Germinal center (tissue), 1 donor: ENCODE measurements at places on chromosomes 12 and 14.

GRCh38 chr14:104770851-104771272, 17.9 kb downstream of the SIVA1 start:
- DNase-seq = no peak

- DNase-seq = no peak
Observed at GRCh38 chr14:98931911-98932310, 340.1 kb downstream of the BCL11B start.

DNA sequence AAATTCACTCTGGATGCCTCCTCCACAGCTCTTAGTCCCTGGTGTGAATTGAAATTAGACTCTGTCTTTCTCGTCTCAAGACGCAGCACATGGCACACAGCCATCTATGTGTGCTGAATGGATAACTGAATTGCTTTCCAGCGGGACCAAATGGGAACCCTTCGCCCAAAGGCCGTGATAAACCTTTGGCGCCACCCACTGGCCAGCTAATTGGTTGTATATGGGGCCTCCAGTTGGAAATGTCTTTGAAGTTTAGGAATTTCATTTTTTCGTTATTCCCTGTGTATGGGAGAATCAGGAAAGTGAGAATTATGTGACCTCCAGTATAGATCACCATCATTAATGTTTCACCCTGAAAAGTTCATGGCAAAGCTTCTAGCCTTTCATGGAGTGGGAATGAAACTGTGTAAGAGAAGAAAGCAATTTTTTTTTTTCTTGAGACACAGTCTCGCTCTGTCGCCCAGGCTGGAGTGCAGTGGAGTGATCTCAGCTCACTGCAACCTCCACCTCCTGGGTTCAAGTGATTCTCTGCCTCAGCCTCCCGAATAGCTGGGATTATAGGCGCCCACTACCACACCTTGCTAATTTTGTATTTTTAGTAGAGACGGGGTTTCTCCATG, 9.8 kb upstream of the HSP90AA1 start:
- DNase-seq = peak; percentile 56

DNA sequence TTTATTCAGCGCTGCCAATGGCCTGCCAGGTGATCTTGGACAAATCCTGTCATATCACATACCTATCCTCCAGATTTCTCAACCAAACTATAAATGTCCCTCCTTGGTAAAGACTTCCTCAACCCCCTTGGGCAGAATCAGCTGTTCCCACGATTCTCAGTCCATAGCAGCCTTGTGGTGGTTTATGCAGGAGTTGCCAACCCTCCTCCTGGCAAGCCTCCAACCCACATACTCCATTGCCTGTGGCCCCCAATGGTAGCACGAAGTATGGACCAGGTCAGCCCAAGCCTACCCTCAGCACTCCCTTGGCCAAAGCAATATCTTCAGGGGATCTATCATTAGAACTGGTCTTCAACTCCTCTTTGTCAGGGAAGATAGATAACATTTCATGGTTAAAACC, 27.0 kb downstream of the FBLN5 start:
- no peak for DNase-seq

GRCh38 chr12:18990856-18991255, 138.7 kb upstream of the PLEKHA5 start:
- no peak for DNase-seq

DNA sequence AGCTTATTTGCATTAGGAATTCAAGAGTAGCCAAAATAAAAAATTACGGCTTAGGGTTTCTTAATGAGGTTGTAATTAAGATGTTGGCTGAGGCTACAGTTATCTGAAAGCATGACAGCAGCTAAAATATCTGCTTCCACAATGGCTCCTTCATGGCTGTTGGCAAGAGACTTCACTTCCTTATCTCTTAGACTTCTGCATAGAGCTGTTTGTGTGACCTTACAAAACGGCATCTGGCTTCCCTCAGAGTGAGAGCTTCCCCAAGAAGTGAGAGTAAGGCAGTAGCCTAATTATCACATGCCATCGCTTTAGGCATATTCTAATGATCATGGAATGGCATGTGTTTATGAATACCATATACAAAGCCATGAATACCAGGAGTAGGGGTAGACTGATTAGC, 57.6 kb downstream of the CCDC59 start:
- DNase-seq = no peak

- DNase-seq = no peak
Observed at GRCh38 chr14:103538291-103539055, 9.5 kb downstream of the TRMT61A start.

DNA sequence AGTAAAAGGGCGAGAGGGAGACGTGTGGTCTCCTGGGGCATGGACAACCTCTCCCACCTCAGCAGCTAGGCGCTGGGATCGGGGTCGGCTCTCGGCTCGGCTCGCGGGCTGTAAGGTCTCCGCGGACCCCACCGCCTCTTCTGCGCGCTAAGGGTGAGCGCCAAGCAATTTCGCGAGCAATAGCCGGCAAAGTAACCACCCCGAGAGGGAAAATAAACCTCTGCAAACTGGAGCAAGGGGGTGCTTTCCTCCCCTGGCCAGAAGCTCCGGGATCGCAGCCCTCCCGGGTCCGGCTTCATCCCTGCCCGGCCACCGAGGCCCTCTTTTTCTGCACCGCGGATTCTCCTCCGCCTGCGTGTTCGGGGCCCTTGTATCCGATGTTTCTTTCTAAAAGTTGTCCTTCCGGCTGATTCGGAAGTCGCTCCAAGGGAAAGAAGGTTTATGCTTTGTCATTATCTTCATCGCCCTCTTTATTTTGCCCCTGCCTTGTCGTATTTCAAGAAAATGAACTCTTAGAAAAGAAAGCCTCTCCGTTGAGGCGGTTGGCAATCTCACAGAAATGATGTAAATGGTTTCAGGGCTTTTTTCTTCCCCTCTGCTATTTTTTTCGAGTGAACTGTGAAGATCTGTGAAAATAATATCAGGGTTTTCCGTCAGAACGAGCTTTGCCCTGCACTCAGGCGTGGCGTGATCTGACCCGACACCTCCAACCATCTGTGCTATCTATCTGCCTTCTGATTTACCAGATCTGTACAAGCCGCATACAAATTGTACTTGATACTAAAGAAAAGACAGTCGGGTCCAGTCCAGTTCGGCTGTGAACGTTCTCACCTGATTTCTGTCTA, 1.7 kb upstream of the SIX6 start:
- no peak for DNase-seq

- no peak for DNase-seq
Observed at GRCh38 chr12:19447386-19447785, 8.1 kb downstream of the AEBP2 start.

DNA sequence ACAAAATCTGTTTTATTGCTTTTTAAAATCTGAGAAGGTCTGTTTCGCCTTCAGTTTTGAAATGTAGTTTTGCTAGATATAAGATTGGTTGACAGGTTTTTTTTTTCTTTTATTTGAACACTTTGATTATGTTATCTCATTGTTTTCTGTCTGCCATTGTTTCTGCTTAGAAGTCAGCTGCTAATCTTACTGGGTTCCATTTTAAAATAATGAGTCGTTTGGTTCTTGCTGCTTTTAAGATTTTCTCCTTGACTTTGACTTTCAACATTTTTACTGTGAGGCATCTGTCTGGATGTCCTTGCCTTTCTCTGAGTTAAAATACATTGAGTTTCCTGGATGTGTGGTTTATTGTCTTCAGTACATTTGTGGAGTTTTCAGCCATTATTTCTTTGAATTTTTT, 56.7 kb downstream of the ADIPOR2 start:
- DNase-seq = no peak

DNA sequence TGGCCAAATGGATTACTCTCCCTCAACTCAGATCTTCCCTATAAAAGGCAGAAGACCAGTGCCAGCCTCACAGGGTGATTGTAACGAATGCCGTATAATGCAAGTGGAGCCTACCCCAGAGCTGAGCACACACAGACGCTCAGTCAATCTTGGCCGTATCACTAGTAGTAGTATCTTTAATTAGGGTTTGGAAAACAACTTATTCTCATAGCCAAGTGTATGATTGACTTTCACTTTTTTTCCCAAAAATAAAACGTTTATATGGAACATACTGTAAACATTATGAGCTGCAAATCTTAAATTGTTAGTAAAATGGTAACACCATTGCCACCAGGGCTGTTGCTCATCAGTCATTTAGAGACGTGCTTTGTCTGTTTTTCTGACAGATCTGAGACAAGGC, 30.4 kb downstream of the PLEKHG7 start:
- no peak for DNase-seq

DNA sequence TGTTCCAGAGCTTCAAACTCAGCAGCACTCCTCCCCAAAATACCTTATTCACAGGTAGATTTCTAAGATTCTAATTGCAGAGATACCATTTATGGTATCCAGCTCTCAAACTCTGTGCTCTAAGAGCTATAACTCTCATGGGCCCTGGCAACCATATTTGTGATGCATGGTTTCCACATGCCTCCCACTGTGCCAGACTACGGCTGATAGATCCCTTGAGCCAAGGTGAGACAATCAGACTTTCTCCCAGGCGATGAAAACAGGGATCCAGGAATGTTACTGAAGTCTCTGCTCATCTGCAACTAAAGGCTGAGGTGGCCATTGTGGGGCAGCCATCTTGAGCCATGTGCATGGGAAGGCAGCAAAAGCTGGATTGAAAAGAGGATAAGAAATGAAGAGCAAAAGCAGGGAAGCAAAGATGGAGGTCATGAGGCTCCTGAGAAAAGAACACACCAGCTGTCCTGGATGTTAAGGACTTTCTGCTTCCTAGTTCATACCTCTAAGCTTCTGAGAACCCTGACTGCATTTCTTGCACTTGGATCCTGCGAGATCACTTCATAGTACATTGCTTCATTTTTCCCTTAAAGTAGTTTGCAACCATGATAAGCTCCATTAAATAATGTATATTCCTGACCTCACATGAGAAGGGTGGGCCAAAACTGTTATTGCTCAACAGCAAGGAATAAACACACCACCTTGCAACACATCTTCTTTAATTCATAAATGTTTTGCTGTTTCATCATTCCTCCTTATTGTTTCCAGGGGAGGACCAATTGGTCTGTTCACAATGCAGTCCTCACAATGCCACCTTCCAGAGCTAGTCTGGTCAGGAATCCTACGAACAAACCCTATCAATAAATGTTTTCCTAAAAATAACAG, 5.4 kb downstream of the EGLN3 start:
- no peak for DNase-seq

DNA sequence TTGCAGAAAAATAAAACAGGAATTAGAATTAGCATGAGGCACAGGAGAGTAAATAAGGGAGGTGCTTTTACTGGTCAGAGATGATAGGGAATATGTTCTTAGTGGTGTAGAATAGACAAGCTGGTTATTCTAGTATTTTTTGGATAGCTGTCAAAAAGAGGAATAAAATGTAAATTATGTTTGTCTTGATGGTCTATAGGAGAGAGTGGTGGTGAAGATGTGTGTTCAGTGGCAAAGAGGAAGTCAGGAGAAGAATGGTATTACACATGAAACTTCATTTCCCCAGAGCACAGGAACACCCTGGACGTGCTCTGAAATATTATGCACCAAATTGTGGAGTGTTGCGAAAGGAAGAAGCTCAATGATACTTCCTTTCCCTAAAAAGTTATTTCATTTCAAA, 27.8 kb downstream of the MUCL1 start:
- DNase-seq = peak; percentile 4

GRCh38 chr12:5170844-5171243, 127.2 kb downstream of the KCNA5 start:
- no peak for DNase-seq

GRCh38 chr12:82651489-82651888, 35.2 kb upstream of the TMTC2 start:
- no peak for DNase-seq

- DNase-seq = no peak
Observed at GRCh38 chr12:75661908-75662307, 150.5 kb upstream of the KRR1 start.

- DNase-seq = no peak
Observed at GRCh38 chr12:46208370-46208769, 60.5 kb downstream of the SLC38A1 start.

DNA sequence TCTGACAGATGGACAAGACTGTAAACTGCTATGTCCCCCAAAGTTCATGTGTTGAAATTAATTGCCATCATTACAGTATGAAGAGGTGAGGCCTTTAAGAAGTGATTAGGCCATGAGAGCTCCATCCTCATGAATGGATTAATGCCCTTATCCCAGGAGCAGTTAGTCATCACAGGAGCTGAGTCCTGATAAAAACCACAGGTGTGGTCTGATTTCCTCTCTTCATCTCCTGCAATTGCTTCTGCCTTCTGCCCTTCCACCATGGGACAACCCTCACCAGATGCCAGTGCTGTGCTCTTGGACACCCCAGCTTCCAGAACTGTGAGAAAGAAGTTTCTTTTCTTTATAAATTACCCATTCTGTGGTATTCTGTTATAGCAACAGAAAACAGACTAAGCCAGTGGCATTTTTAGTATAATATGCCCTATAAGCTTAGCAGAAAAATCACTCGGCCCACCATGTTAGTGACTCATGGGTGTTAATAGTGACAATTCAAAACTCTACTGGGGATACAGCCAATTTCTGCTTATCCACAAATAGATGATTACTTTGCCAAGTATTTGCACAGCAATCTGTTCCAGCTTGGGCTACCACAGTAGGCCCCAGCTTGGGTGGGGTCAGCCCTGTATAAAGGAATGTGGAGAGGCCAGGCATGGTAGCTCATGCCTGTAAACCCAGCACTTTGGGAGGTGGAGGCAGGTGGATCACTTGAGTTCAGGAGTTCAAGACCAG, 129.0 kb upstream of the BCL2L14 start:
- DNase-seq = no peak

DNA sequence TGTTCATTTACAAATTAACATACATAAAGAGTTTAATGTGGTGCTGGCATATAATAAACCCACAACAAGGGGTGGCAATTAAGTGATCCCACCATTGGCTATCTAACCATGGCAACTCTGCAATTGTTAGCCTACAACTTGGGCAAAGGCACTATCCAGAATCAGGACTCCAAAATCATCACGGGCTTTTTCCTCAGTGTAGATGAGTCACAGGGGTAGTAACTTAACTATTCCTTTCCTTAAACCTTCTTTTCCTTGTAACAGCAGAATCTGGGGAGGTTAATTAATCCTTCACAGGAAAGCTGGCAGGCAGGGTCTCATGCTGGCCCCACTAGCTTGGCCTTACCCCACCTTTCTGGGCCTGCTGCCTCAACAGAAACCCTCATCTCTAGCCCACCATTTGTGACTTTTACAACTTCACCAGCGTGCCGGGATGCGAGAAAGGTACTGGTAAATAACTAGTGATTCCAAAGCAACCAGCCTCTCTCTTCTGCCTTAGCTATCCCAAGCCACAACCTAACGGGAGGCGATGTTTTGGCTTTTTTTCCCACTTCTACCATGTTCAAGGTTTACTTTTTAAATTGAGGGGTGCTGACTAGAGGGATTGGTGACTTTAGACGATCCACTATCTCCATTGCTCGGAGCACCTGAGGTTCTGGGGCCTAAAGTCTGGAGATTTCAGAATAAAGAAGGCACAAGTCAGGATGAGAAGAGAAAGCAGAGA, 744 bp downstream of the ATP5MC2 start:
- DNase-seq = no peak

- DNase-seq = no peak
Observed at GRCh38 chr14:96764012-96764411, 33.2 kb upstream of the VRK1 start.

DNA sequence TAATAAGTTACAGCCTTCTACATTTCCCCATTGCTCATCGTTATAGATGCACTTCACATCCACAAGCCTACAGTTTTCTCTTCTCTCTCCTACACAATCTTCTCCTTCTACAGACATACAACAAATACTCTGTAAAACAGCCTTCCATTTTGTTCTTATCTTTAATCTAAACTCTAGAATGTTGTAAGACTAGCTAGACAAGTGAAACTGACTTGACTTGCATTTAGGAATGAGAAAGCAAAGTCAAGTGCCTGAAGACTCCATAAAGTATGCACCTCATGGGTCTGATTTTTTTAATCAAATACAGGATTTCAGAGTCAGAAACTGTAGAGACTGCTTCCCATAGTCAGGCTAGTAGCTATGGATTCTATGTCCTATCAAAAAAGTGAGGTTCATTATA, 190.3 kb downstream of the KLHL28 start:
- no peak for DNase-seq
